Right lobe of liver (tissue), 6 donors: ENCODE measurements at places on chromosomes 2 and 18.

DNA sequence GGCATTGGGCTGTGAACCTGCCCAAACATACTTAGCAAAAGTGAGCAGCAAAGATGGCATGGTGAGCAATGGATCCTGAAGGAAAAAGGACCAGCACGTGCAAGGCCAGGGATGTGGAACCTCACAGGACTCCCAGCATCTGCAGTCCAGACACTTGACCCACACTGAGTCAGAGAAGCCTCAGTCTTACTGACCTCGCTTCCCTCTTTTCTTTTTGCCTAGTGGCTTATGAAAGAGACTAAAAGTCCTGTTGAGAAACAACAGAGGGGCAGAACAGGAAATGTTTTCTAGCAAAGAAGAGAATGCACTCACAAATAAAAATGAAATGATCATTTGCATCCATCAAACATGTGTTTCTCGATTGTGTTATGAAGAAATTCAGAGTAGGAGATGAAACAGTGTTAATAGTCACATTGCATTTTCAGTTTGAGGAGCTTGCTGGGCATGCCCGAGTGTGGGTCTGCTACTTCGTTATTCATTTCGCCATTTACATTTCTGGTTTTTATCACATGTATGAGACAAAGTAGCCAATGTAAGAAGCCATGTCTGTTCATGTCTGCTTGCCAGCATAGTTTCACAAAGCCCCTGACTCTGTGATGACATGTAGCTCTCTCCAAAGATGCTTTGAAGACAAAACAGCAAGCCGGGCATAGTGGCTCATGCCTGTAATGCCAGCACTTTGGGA, 118.4 kb downstream of the INO80D start:
- no peak for DNase-seq

- no peak for DNase-seq
Measured at GRCh38 chr2:182064019-182064778, 78.5 kb downstream of the PPP1R1C start.

DNA sequence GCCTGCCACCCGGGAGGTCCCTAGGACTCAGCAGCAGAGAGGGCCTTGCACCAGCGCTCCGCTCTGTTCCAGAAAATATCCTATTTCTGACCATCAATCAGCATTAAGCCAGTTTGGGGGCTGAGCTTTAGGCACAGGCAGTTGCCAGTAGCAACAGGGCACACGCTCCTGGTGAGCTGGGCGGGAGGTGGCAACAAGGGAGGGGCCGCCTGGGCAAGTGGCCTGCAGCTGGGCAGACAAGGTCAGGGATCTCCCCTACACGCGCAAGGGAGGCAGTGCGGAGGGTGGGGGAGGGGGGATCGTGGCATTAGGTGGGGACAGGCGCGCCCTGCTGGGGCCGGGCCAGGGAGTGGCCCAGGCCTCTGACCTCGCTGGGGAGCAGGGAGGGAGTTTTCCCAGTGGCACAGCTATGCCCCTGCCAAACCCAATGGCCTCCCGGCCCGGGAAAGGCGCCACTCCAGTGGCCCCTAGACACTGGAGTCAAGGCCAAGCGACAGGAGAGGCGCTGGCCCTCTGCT, 302.8 kb downstream of the NCKAP5 start:
- DNase-seq: peak; percentile 42

DNA sequence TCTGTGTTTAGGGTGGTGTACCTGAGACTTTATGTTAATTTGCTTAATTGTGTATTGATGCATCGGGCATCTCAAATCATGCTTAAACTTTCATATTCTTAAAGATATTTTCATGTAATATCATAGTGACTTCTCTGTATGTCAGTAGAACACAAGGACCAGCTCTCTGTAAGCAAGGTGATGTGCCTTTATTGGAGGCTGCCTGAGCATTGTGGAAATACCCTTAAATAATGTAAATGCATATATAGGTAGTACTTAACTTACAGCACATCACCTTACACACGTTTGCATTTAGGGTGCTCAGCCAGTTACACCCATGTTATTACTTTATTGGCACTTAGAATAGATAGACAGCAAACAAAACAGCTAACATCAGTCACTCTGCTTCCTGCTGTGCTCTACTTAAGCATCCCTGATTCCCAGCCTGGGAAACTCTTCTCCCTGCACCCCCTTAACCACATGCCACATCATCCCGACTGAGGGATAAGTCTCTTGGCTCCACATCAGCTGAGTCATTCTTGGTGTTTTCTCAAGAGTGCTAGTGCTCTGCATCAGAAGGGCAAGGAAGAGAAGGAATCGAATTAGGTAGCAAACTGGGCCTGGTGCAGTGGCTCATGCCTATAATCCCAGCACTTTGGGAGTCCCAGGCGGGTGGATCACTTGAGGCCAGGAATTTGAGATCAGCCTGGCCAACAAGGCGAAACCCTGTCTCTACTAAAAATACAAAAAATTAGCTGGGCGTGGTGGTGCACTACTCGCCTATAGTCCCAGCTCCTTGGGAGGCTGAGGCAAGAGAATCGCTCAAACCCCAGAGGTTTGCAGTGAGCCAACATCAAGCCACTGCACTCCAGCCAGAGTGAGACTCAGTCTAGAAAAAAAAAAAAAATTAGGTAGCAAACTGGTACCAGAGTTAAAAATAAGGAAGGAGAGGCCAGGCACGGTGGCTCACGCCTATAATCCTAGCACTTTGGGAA, 108.7 kb downstream of the MAP3K20 start:
- DNase-seq: no peak

GRCh38 chr2:235001237-235002133, 49.7 kb downstream of the SH3BP4 start:
- no peak for DNase-seq
